Activated naive CD4-positive, alpha-beta T cell (primary cell): ENCODE measurements at places on chromosomes 3 and 15.
A peak's percentile ranks its signal among the peaks of the same experiment; 100 is the strongest.

GRCh38 chr3:123652342-123652984 lies 67.6 kb upstream of the HACD2 start:
- DNase-seq: no peak

- DNase-seq: no peak
Measured at GRCh38 chr15:83960192-83960829, 275.3 kb upstream of the GOLGA6L4 start.

- DNase-seq: no peak
Measured at GRCh38 chr3:45560281-45560971, 34.1 kb upstream of the LIMD1 start.

DNA sequence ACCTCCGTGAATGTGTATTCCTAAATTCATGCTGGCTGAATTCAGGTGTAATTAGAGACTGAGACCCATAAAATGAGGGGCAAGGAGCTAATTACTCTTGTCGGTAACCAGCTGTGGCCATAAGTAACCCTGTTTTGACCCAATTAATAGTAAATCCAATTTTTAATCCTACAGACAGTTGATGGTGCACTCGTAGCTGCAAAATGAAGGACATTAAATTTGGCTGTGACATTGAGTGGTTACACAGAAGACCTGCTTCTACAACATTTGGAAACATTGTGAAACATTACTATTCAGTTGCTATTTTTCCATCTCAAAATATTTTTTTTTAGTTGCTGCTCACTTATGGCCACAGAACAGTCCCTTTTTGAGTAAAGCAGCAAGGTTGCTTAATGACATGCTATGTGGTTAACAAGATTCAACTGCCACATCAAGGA lies 33.0 kb downstream of the MBNL1 start:
- DNase-seq: no peak

DNA sequence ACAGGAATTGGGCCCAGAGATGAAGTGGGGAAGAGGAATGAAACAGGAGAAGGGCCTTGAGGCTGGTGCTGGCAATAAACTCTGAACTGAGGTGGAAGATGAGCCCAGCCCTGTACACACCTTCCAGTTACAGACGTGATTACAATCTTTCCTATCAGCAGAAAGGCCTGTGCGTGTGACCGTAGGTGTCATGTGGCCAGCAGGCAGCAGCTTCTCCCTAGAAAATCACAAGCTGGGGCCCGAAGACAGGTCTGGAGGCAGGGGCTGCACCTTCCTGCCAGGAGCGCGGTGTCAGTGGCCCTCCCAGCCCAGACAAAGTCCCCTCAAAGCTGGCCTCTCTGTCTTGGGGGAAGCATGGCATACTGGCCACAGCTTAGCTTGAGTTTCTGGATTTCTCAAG lies 16.7 kb upstream of the PIGZ start:
- DNase-seq: no peak

DNA sequence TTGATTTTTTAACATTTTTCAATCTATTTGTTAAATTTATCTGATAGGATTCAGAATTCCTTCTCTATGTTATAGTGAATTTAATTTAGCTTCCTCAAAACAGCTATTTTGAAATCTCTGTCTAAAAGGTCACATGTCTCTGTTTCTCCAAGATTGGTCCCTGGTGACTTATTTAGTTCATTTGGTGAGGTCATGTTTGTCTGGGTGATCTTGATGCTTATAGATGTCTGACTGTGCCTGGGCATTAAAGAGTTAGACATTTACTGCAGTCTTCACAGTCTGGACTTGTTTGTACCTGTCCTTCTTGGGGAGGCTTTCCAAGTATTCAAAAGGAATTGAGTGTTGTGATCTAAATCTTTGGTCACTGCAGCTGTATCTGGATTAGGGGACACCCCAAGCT lies 169.5 kb upstream of the C2CD4B start:
- no peak for DNase-seq

DNA sequence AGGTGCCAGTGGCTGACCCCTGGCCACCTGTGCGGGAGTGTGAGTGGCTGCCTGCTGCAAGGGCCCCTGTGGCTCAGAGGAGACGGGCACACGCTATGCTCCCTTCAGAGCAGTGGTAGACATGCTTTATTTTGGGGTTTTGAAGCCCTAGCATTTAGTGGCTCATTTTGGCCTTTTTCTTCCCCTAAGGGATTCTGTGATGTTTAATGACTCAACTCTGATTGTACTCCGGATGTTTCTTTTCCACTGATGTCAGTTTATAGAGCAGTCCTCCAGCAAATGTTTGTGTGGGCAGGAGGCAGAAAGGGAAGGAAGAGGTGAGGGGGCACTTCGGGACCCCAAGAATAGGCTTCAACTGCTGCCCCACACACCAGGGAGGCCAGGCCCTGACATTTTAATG lies 288.9 kb upstream of the C2CD4B start:
- DNase-seq: no peak

GRCh38 chr3:123104550-123104949 lies 37.7 kb downstream of the PDIA5 start:
- no peak for DNase-seq

- DNase-seq: no peak
Measured at GRCh38 chr3:113136071-113136470, 75.3 kb upstream of the BOC start.

DNA sequence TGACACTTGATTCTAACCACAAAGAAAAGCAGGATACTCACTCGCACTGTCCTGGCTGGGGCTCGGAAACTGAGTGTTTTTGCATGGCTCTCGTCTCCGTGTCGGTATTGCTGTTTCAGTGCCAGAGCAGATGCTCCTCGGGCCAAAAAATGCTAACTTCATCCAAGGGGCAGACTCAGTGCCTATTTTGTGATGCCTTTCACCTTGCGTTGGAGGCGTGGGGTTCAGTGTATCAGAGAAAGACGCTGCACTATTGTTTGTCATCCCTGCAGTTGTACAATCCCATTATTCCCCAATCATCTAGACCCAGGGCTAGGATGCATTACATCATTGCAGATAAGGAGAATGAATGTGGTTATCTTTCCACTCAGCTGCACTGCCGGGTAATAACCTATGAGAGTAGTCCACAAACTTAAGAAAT lies 1.4 kb downstream of the CACNA2D3 start:
- DNase-seq: no peak

GRCh38 chr15:91342097-91342496 lies 242.0 kb downstream of the SV2B start:
- no peak for DNase-seq

- DNase-seq: no peak
Measured at GRCh38 chr15:67114846-67115585, 49.6 kb downstream of the SMAD3 start.

GRCh38 chr3:14758297-14758696 lies 60.5 kb upstream of the FGD5 start:
- no peak for DNase-seq

GRCh38 chr3:134810052-134810435 lies 15.0 kb downstream of the EPHB1 start:
- no peak for DNase-seq

GRCh38 chr3:14439501-14440167 lies 37.2 kb downstream of the SLC6A6 start:
- no peak for DNase-seq

DNA sequence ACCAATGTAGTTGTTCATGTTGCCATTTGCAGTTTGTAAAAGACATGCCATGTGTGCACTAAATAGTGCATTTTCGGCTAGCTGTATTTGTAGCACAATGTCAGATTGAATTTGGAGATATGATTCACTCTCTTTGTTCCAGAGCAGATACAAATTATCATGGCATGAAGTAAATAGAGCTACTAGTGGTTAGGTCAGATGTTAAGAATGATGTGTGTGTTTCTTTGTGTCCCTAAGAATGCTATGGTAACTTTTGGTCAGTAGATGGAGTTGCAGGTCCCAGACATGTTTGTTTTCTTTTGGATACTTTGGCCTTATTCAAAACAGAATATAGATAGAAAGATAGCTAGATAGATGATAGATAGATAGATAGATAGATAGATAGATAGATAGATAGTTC lies 595.8 kb downstream of the NLGN1 start:
- no peak for DNase-seq

GRCh38 chr15:42955518-42955917 lies 34.9 kb upstream of the TTBK2 start:
- DNase-seq: no peak

DNA sequence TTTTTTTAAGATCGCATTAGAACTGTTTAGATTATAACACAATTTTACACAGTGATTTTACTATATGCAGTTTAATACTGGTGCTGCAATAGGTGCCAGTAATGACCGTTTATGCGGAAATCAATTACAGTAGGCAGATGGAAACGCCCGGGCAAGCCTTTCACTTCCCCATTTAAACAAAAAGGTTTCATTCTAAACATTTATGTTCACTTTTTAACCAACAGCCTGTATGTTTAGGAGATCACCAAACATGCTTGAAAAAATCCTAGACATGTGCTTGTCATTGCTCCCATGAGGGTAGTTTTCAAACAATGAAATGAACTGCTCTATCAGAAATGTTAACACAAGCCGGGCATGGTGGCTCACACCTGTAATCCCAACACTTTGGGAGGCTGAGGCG lies 2.7 kb downstream of the BNIP2 start:
- DNase-seq: no peak

DNA sequence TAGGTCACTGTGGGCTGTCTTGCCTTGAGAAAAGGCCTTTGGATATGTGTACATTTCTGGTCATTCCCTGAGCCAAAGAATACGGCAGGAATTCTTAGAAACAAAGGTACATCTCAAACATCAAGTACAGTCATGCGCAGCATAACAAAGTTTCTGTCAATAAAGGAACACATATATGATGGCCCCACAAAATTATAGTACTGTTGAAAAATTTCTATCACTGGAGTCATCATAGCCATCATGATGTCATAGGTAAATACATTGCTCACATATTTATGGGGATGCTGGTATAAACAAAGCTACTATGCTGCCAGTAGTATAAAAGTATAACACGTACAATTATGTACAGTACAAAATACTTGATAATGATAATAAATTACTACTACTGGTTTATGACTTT lies 38.9 kb upstream of the NECTIN3 start:
- DNase-seq: no peak

GRCh38 chr15:89441295-89441812 lies 55.0 kb downstream of the RHCG start:
- no peak for DNase-seq

DNA sequence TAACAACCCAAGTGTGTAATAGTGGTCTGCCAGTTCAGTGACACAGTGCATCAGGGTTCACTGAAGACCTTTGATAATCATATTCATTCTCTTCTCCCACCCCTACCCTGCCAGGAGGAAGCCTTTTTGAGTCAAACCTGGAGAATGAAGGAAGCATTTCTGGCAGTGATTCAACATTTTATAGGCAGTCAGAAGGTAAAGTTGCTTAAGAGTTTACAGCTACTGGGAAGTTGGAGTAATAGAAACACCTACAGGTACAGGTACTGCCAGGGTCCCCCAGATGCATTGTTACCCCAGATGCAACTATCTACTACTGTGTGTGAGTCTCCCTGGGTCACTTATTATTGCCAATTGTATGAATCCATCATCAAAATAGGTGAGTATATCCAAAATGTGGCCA lies 146.9 kb upstream of the EIF1B start:
- no peak for DNase-seq

DNA sequence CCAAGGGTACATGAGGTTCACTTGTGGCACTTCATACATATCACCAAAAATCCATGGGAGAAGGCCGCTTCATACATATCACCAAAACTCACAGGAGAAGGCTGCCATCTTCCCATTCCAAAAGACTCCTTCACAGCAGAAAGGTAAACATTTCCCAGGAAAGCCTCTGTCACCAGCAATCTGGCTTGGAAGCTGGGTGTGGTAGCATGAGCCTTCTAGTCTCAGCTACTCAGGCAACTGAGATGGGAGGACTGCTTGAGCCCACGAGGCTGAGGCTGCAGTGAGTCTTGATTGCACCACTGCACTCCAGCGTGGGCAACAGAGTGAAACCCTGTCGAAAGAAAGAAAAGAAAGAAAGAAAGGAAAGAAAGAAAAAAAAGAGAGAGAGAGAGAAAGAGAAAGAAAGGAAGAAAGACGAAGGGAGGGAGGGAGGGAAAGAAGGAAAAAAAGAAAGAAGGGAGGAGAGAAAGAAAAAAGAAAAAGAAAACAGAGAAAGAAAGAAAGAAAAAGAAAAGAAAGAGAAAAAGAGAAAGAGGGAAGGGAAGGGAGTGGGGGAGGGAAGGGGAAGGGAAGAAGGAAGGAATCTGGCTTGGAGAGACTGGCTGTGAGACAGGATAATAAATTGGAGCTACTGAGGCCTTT lies 7.2 kb downstream of the LRIG1 start:
- no peak for DNase-seq

DNA sequence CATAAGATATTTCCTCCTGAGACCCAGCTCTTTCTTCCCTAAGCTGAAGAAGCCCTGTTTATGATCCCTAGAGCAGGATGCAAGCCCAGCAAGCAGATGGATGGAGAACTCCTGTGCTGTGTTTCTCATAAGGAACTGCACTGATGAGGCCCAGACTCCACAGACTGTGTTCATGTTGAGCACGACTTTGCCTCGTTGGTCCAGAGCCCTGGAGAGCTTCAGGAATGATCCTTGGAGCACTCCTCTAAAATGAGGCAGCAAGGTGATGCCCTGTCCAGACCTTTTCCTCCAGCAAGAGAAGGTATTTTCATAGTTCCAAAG lies 83.8 kb downstream of the MYLK start:
- DNase-seq: no peak

- peak; percentile 11 for DNase-seq
Measured at GRCh38 chr3:51024765-51025632, 350.3 kb downstream of the DOCK3 start.

GRCh38 chr3:13668136-13668535 lies 119.2 kb downstream of the FBLN2 start:
- no peak for DNase-seq

GRCh38 chr3:23094890-23095462 lies 108.2 kb upstream of the UBE2E2 start:
- no peak for DNase-seq

- peak; percentile 47 for DNase-seq
Measured at GRCh38 chr3:101849714-101850245, 466 bp downstream of the NFKBIZ start.

DNA sequence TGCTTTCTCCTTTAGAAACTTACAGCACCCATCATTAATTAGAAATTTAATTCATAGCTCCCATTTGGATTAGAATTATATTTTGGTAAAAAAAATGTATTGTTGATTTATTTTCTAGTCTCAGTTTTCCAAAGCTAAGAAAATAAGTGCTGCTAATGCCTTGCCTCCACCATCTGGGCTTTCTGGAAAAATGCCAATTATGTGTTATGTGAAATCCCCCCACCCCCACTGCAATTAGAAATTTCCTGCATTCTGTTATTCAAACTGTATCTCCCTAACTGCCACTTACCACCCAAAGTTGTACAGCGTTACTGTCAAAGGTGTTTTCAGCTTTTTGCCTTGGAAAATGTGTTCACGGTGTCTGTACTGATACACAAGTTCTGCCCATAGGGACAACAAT lies 617.2 kb upstream of the UBE2E2 start:
- no peak for DNase-seq

DNA sequence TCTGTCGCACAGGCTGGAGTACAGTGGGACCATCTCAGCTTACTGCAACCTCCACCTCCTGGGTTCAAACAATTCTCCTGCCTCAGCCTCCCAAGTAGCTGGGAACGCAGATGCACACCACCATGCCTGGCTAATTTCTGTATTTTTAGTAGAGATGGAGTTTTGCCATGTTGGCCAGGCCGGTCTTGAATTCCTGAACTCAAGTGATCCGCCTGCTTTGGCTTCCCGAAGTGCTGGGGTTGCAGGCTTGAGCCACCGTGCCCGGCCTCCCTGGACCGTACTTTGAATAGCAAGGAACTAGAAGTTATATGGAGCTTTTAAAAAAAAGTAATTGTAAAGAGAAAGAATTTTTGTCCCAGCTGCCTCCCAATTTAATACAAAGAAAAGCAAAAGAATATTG lies 8.3 kb upstream of the ANKUB1 start:
- DNase-seq: no peak

- no peak for DNase-seq
Measured at GRCh38 chr3:139104062-139104461, 59.4 kb upstream of the PRR23C start.
